T-helper 1 cell (primary cell): ENCODE measurements at places on chromosomes 2 and 18.

DNA sequence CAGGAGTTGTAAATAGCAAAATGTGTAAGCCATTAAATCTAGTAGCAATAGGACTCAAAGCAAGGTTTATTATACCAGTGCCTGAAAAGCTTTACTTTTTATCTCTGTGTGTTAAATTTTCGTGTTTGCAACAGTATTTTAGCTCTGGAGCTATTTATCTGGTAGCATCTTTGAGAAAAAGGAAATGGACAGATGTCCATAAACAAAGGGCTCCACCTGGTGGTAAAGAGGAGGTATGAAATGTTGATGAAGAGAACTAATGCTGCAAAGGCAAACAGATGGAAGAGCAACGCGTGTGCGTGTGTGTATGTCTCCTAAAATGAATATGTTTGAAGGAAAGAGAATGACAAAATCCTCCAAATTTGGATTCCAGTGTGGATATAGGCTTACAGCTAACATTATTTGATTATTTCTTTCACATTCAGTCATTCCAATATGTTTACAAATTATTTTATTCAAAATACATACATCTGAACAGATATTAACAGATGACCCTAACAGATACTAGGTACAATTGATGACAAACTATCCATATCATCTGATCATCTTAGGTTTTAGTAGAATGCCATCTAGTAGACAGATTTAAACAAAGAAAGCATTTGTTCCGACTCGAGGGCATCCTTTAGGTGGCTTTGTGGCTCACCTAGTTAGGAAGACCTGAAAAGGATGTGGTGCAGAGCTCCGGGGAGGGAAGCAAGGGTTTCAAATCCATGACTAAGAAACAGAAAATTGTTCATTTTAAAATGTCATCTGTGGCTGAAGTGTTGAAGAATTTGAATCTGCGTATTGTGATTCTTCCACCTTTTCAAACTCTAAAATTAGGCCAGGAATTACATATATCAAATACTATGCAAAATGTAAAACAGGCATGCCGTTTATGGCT lies 383.3 kb downstream of the MTX2 start:
- DNase-seq: no peak

DNA sequence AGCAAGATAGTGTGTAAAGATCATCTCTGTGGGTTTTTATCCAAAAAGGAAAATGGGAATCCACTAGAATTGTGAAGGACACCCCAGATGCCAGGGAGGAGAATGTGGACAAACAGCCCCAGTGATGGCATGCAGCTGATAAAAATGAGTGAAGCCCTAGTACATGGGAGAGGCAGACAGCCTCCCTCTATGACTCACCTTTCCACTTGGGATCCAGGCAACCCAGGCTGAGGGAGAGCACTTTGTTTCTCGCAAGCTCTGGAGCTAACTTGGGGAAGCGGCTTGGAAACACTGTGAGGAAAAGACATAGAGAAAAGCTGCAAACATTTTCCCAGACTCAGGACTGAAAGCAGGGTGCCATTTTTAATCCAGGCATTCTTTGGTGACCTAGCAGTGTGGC lies 5.3 kb upstream of the FLACC1 start:
- DNase-seq: no peak

- no peak for DNase-seq
Measured at GRCh38 chr2:69311024-69311416, 76.0 kb downstream of the GFPT1 start.

GRCh38 chr2:197873293-197873701 lies 68.9 kb downstream of the PLCL1 start:
- DNase-seq: no peak

GRCh38 chr2:189363559-189363958 lies 77.7 kb upstream of the WDR75 start:
- DNase-seq: no peak

DNA sequence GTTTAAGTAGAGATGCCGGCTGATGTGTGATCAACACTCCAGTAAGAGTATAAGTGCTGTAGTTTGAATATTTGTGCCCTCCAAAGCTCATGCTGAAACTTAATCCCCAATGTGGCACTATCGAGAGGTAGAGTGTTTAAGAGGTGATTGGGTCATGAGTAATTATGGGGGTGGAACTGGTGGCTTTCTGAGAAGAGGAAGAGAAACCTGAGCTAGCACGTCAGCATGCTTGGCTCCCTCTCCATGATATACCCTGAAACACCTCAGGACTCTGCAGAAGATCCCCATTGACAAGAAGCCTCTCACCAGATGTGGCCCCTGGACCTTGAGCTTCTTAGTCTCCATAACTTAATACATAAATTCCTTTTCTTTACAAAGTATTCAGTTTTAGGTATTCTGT lies 584.8 kb downstream of the TSN start:
- DNase-seq: no peak

GRCh38 chr2:150133623-150134022 lies 353.8 kb downstream of the RND3 start:
- DNase-seq: no peak
